ENCODE measurements at places on chromosomes 5 and 9.
A peak's percentile ranks its signal among the peaks of the same experiment; 100 is the strongest.

GRCh38 chr9:27125030-27125429 is 16.0 kb downstream of the TEK start:
- no peak for DNase-seq

GRCh38 chr5:161507591-161507990 is 38.9 kb downstream of the GABRB2 start:
- DNase-seq = no peak

GRCh38 chr5:169567079-169567478 is 16.5 kb upstream of the SPDL1 start:
- DNase-seq = peak; percentile 16

- DNase-seq = no peak
Measured at GRCh38 chr5:36948041-36948440, 71.5 kb downstream of the NIPBL start.

DNA sequence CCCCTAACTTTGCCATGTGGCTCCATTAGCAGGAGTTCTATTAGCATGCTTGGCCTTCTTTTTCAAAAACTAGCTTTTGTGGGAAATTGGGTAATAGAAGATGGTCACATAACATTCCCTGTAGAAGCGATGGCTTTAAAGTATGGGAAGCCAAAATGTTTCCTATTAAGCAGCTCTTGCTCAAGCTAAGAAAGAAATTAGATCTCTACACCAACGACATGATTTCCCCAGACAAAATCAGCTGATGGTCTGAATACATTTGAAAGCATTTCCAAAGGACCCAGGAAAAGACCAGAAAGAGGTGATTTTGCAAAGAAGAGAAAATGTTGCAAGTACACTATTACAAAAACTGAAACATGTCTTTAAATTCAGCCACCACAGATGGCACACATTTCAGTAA is 4.8 kb upstream of the NFIL3 start:
- DNase-seq = no peak

GRCh38 chr5:139094154-139095131 is 103.7 kb downstream of the SIL1 start:
- no peak for DNase-seq

- no peak for DNase-seq
Measured at GRCh38 chr9:98075332-98075805, 18.8 kb downstream of the NANS start.

DNA sequence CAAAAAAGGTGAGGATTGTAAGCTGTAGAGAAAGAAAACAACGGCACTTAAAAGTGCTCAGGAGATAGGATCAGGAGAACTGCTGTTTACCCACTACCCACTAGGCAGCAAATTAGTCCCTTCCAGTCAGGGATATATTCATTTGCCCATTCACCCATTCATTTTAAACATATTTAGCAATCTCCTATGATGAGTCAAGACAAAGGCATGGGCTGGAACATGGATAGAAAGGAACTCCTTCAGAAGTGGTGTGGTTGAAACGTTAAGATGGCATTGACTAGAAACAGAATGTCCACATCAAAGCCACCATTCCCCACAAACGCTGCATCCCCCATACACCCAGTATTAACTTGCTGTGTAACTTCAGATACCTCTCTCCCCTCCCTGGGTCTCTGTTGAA is 225.7 kb downstream of the ASTN2 start:
- DNase-seq = no peak

- DNase-seq = no peak
Measured at GRCh38 chr5:11166923-11167322, 405.9 kb upstream of the DAP start.

GRCh38 chr9:100884518-100884917 is 144.0 kb upstream of the PLPPR1 start:
- DNase-seq = no peak

- DNase-seq = no peak
Measured at GRCh38 chr5:32708949-32709348, 2.2 kb upstream of the NPR3 start.

DNA sequence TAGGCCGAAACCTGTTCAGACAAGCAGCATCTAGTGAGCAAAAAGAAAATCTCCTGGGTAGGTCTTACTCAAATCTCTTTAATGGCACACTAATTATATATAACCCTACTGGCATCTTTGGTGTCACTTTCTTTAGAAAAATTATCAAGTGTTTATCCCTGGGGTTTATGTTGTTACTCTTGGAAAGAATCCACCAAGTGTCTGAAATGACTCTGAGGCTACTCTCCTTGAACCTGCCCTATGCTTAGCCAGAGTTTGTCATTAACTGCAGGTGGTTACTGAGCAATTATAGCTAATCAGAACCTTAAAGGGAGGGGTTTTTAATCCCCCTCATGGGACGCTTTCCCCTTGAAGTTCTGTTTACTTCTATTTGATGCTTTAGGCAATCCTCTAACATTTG is 381.9 kb downstream of the PLK2 start:
- no peak for DNase-seq

DNA sequence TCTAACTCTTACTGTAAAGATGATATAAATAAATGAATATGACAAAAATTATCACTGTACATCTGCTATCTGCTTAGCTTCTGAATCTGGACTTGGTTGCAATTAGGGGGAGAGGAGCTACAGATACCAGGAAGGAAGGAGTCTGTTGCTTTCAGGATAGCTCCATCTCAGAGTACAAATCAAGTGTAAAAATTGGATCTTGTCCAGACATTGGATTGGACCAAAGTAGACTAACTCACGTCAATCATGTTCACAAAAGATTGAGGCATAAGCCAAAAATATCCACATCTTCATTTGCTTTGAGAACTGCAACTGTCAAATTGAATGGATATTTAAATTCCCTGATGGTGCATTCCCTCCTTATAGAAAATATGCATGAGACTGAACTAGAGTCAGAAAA is 8.8 kb upstream of the OR1Q1 start:
- DNase-seq = no peak

DNA sequence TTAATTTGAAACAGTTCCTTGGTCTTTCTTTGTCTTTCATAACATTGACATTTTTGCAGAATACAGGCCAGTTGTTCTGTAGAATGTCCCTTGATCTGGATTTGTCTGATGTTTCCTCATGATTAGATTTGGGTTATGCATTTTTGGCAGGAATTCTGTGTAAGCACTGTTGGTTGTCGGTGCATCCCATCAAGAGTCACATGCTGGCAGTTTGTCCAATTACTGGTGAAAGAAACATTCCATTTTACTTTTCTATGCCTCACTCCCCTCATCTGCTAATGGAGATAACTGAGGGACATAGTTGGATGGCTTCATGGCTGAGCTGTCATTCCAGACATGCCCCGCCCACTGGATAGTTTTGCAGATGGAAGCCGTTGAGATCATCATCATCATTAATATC is 7.6 kb upstream of the ZNF618 start:
- DNase-seq = no peak

DNA sequence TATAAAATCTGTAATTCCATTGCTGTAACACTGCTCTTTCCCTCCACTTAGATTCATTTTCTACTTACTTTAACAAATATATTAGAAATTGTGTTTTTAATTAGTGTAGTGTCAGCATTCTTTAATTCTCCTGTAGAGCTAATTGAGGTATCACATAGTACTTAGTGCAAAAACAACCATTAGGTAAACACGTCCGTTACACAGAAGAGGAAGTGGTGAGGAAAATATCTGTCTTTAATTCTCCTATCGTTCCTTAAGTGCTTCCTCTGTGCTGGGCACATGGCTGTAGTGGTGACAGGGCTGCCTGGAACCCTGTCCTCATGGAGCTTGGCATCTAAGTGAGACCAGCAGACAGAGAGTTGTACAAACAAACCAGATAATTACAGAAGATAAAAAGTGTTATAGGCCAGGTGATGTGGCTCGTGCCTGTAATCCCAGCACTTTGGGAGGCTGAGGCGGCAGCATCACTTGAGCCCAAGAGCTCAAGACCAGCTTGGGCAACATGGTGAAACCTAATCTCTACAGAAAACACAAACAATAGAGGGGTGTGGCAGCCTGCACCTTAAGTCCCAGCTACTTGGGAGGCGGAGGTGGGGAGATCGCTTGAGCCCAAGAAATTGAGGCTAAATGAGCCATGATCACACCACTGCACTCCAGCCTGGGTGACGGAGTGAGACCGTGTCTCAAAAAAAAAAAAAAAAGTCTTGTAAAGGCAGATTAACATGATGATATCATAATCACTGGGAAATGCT is 36.4 kb downstream of the PARP8 start:
- no peak for DNase-seq

DNA sequence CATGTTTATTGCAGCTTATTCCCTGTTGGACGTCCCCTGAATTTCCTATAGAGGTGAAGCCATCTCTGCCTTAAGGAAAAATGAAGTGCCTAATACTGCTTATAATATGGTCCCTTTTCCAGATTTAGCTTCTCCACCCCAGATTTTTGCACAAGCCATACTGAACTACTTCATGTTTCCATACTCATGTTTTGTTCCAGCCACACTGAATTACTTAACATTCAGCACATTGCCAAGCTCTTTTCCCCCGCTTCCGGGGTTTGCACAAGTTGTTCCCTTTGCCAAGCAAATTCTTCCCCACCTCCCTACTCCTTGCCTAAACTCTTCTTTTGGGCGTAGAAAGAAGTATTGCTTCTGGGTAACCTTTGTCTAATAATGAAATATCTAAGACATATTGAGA is 1.7 kb upstream of the CNTRL start:
- DNase-seq = no peak

GRCh38 chr9:129125478-129125877 is 14.3 kb downstream of the PTPA start:
- DNase-seq = no peak

DNA sequence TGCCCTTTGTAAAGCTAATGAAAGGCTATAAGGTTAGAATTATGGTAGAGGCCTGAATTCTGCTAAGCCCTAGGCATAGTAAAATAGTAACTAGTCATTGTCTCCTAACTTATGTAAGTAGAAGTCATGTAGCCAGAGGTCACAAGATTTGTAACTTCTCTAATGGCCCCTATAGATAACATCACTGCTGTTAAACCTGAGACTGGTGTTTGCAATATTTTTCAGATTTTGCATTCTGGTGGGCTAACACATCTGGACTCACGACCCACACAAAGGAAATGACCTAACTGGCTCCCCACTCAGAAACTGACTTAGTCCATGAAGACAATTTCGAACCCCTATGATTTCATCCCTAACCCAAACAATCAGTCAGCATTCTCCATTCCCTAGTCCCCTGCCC is 37.2 kb upstream of the TTC39B start:
- no peak for DNase-seq

Measured in endothelial cell (in vitro differentiated cells).